ENCODE measurements at places on chromosomes 5 and 9.

- peak; percentile 79 for DNase-seq
These were observed 97.0 kb downstream of the MEF2C start for GRCh38 chr5:88785746-88786565.

GRCh38 chr5:149113669-149114068, 27.6 kb upstream of the ABLIM3 start:
- DNase-seq: no peak

GRCh38 chr5:131968396-131968954, 23.0 kb upstream of the MEIKIN start:
- no peak for DNase-seq

- no peak for DNase-seq
These were observed 456.8 kb downstream of the EBF1 start for GRCh38 chr5:158642879-158643278.

GRCh38 chr9:17782430-17783149, 203.7 kb downstream of the SH3GL2 start:
- peak; percentile 20 for DNase-seq

DNA sequence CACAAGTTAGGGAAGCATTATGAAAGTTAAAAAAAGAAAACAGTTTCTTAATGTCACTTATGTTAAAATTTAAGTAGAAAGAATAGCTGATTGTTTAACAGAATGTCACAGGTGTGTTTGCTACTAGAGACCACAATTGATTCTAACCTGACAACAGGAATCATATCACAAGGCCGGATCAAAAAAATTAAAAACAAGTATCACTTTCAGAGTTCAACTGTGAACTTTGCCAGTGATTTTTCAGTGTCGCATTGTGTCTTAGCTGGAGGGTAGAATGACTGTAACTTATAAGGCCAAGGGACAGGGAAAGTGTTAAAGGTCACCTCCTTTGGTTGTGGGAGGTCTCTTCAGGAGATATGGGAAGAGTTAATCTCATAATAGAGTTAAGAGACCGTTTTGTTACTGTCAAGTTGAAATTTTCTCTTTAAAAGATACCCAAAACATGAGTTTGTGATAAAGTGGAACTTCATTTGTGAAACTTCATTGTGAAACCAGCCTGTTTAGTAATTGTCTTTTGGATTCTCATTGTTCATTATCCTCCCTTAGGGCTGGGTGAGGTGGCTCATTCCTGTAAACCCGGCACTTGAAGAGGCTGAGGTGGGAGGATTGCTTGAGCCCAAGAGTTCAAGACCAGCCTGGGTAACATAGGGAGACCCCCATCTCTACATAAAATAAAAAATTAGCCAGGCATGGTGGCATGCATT, 40.9 kb downstream of the CPEB4 start:
- DNase-seq: no peak

DNA sequence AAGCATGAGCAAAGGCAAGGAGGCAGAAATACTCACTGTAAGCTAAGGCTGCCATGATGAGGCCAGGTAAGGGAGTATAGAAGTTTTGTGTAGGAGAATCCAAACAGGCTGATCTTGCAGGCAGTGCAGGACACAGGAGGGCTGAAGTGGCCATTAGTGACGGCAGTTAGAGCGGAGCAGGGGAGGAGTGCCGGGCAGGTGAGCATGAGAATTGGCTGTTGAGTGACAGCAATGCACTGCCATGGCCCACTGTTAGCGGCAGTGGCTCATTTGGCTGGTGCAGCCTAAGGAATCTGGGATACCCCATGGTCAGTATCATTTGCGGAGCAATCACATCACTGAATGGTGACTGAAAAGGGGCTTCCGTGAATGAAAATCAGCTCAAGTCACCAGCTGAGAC, 22.8 kb downstream of the RGS3 start:
- DNase-seq: no peak

GRCh38 chr9:19372567-19372966, 7.5 kb downstream of the RPS6 start:
- DNase-seq: peak; percentile 18

DNA sequence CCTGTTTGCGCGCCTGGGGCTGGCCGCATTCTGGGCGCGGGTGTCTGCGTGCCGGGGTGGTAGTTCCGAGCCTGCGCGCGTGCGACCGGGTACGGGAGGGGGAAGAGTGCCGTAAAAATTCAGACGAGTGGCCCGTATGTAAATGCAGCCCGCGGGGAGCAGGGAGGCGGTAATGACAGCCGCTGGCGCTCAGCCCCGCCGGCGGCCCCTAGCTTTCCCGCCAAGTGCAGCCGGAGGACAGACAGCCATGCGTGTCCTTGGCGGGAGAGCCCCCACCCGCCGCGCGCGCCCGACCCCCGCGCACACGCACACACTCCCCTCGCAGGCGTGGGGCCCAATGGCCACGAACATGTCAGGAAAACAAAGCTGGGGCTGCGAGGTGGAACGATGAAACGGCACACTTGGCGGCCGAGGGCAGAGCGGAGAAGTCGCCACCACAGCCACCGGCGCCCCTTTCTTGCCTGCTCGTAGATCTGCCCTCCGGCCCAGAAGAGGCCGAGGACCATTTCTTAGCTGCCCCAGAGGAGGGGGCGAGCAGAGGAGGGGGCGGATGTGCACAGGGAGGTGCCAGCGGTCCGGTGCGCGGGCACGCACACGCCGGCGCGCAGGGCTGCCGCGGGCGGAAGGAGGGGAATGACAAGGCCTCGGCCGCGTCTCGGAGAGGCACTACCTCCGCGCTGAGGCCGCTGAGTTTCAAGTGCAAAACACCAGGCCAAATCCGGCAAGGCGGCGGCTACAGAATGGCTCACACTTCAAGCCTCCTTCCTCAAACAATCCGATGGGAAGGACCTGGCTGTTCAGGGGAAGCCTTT, 208.4 kb downstream of the MEF2C start:
- peak; percentile 85 for DNase-seq

- DNase-seq: peak; percentile 31
These were observed 2.7 kb downstream of the MLLT3 start for GRCh38 chr9:20619487-20620200.

DNA sequence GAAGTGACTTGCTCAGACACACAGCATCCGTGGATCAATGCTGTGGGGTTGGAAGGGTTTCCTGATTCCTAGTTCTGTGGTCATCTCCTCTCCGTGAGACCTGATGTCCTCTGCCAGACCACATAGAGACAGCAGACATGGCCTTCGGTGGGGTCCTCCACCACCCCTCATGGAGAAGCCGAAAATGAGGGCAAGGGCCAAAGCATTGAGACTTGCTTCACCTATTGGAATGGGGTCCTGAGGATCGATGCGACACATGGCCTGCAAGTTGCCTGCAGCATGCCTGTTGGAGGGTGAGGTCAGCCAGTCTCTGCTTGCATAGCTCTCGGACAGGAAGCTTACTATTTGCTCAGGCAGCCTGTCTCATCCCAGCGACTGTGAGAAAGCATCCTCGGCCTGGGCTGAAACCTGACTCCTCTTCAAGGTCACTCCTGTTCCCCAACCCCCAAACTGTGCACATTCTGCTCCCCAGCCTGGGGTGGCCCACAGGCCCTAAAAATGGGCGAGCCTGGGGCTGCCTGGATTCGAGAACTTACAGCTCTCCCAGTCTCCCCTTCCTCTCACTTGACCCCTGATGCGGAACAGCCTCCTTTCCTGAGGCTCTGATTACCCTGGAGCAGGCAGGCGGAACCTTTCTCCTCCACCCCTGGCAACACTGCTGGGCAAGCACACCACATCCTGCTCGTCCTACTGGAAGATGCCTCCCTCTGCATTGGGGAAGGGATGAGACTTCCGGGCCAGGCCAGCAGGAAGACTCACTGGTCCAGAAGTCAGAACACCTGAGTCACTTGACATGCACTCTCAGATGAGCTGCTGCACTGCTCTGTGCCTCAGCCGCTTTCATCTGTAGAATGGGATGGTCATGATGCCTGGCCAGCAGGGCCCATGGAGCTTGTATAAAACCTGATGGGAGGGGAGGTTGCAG, 186.9 kb downstream of the RGS3 start:
- peak; percentile 77 for DNase-seq

DNA sequence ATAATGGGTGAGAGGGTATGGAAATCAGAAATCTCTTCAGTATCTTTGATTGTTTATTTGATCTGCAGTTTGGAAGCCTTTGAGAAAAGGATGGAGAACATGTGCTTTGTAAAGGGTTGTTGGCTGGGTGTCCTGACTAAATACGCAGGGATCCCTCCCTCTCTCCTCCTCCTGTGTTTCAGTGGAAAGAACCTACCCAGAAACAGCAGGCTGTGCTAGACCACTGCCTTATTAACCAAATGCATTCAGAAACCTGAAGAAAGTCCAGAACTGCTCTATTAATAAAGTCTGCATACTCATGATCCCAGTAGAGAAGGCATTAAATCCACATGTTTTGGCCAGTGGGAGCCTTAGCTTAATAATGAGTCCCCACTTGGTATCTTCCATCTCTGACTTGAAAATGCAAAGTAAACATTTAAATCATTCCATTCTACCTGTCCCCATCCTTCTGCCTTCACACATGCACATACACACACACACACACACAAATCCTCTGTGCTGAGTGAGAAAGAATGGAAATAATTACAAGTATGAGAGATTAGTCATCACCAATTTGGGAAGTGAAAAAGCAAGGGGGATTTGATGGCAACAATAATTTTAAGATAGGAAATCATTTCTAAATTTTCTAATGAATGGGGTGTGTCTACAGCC, 10.0 kb upstream of the LECT2 start:
- DNase-seq: no peak

- DNase-seq: no peak
These were observed 3.3 kb downstream of the ANKRD34B start for GRCh38 chr5:80566711-80567259.

Measured in mesendoderm (in vitro differentiated cells).